Activated CD4-positive, CD25-positive, alpha-beta regulatory T cell (primary cell): ENCODE measurements at places on chromosomes 7 and 10.

DNA sequence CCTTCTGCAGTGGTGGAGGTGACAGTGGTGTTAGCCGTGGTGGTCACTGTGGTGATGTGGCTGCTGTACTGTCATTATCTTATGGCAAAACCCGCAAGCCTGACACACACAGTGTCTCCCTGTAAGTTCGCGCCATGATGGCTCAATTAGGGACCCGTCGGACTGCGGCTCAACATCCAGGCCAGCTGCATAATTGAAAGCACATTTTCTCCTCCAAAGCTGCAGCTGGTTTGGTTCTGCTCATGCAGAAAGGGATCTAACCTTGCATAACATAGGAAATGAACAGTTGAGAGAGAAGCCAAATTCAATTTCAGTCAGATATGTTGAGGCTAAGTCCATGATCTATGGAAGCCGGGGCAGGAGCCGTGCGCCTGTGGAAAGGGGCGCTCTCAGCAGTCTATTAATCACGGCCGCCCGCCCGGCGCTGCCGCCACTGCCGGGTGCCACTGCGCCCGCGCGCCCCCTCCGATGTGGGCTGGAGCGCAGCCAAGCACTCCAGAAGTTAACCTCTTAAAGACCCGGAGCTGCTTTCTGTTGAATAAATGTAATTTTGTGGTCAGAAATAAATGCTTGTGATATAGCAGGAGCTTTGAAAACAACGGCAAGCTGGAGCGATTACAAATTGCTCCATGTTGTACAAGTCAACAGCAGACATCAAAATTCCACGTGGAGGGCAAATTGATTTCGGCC is 227.7 kb downstream of the CUX1 start:
- DNase-seq: no peak

- no peak for DNase-seq
These were observed 1088.9 kb downstream of the KCNMA1 start for GRCh38 chr10:76548716-76549115.

- DNase-seq: no peak
These were observed 690.3 kb upstream of the FOXK1 start for GRCh38 chr7:3991731-3992231.

GRCh38 chr7:42137941-42138340 is 99.1 kb downstream of the GLI3 start:
- DNase-seq: no peak

DNA sequence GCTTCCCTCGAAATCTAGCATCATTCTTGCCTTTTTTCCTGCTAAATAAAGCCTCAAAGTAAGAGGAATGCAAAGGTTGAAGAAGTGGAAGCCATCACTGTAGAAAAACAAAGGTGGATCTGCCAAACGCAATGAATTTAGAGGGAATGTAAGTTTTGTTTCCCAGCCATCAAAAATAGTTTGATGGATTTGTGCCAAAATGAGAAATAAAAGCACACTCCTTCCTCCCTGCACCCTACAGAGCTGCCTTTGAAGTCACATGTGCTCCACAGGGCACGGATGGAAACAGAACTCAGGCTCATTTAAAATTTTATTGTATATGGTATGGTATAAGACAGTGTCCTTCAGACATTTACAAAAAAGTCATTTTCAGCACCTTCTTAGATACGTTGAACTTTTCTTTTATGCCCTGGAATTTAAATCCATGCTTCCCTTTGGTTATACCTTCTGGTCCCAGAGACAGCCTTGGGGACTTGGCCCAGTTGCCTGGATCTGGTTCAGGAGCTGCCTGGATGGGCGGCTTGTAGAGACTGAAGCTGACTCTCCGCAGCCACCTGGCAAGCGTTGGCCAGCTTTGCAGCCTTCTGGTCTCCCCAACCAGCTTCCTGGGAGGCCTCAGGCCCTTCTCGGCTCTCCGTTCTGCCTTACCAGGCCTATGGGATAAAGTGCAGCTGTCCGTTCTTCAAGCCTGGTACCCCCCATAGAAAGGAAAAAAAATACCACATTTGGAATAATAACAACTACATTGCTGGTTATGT is 228.5 kb upstream of the NEBL start:
- no peak for DNase-seq
